Stimulated activated CD4-positive, alpha-beta T cell treated with anti-CD3 and anti-CD28 coated beads, Interleukin-2, amount 100 ng/mL, for 24 hours (primary cell): ENCODE measurements at places on chromosomes 4 and X.

DNA sequence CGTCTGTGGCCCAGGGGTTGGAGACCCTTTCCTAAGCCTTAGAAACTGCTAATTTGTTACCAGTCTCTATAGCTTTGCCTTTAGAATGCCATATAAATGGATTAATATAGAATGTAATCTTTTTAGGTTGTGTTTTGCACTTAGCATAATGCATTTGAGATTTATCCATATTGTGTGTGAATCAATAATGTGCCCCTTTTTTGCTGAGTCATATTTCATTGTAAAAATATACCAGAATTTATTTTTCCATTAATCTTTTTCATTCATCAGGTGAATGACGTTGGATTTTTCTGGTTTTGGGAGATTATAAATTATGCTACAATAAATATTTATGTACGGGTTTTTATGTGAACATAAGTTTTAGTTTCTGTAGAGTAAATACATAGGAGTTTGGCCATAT is 478.8 kb upstream of the MAGEB18 start:
- no peak for DNase-seq

GRCh38 chrX:46477435-46477834 is 67.8 kb downstream of the ZNF674 start:
- DNase-seq, result no peak

GRCh38 chr4:170853422-170854021 is 763.8 kb upstream of the AADAT start:
- peak; percentile 19 for DNase-seq

DNA sequence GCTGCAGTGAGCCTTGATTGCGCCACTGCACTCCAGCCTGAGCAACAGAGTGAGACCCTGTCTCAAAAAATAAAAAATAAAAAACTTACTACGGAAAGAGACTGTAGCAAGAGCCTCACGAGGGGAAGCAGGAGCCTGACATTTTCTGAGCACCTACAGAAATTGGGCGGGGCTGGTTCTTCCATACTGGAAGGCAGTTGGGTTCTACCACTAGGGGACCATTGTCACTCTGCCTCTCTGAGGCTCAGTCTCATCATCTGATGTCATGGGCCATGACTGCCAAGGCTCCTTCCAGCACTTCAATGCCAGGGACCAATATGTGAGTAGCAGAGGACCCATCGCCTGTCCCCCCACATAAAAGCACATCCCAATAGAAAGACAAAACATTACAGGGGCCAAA is 8.2 kb downstream of the SH3KBP1 start:
- DNase-seq, result no peak

- no peak for DNase-seq
Measured at GRCh38 chr4:98712607-98713006, 54.2 kb upstream of the TSPAN5 start.

- DNase-seq, result no peak
Measured at GRCh38 chrX:55220119-55220794, at the start of gene PAGE5. PAGE5 (plus strand) TSS chrX:55220346; CDS start chrX:55221383, 1,037 bp downstream.

- no peak for DNase-seq
Measured at GRCh38 chr4:174005422-174005821, 278.0 kb downstream of the FBXO8 start.

DNA sequence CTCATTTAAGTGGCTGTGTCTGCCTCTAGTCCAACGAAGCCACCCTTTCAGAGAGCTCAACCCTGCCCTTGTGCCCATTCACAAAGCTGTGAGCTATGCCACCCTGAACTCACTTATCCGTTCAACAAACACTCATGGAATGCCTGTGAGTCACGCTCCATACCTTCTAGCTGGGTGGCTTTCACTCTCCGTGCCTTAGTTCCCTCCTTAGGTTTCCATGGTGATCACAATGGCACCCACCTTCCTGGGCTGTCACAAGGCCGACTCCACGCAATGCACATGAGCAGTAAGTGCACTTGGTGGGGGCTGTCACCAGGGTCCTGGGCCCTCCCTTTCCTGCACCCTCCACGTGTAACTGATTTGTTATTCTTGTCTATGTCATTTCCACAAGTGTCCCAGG is 37.2 kb upstream of the PPP2R2C start:
- no peak for DNase-seq

DNA sequence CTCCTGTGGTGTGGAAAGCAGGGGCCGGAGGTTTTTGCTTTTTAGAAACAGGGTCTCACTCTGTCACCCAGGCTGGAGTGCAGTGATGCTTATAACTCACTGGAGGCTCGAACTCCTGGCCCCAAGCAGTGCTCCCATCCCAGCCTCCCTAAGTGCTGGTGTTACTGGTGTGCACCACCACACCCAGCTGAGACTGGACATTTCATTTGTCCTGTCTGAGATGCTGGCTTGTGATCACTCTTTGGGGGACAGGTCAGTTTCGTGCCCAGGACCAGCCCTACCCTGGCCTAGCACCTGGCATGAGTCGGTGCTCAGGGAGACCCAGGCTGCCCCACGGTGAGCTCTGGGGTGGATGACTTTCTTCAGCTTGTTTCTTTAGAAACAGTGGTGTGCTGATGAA is 11.3 kb downstream of the PSAPL1 start:
- DNase-seq, result no peak

- DNase-seq, result no peak
Measured at GRCh38 chr4:15811703-15812337, 33.7 kb downstream of the CD38 start.

GRCh38 chrX:84666086-84666485 is 163.8 kb upstream of the HDX start:
- no peak for DNase-seq

DNA sequence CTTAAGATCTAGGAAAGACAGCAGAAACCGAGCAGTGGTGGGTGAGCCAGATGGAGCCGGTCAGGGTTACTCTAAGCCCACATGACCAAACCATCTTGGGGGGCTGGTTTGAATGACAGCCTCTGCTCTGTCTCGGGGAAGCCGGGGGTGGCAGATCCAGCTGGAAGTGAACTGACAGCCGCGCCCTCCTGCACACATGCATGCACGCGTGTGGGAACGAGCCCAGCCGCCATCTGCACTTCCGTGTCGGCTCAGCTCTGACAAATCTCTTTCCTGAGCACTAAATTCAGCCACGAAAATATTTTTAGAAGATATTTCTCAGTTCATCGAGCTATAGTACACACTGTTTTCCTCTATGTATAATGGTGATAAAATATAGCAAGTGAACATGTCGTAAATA is 115.5 kb downstream of the DCTD start:
- DNase-seq, result no peak

- DNase-seq, result no peak
Measured at GRCh38 chr4:10054571-10055041, 33.3 kb upstream of the SLC2A9 start.

GRCh38 chr4:184274286-184274951 is 56.7 kb upstream of the ENPP6 start:
- DNase-seq, result no peak

- DNase-seq, result no peak
Measured at GRCh38 chr4:148434075-148434773, 8.0 kb downstream of the NR3C2 start.
